Panc1 (cell line): ENCODE measurements at places on chromosomes 7 and 10. TPM values are rescaled to one million over a fixed set of nuclear protein-coding genes. Genes with fewer than 3 reads are reported as not detected.
A peak's percentile ranks its signal among the peaks of the same experiment; 100 is the strongest.

VWA2 gene
- total RNA-seq: 0.77 TPM

PRR15 gene
- 0.23 TPM for total RNA-seq

ZNF804B gene
- total RNA-seq: not detected

GPNMB gene
- 2.1 TPM for total RNA-seq

PNLIPRP3 gene
- not detected for total RNA-seq

SUN3 gene
- total RNA-seq: 0.49 TPM

CADPS2 gene
- 1.6 TPM for total RNA-seq

CALCR gene
- 0.10 TPM for total RNA-seq

PITX3 gene
- 0.49 TPM for total RNA-seq

PPP1R17 gene
- total RNA-seq: not detected

SPDYE3 gene
- not detected for total RNA-seq

OR9A2 gene
- not detected for total RNA-seq

PPA1 gene
- 174 TPM for total RNA-seq

TRAPPC14 gene
- 33.2 TPM for total RNA-seq

MDH2 gene
- 365 TPM for total RNA-seq

XRCC2 gene
- 10.3 TPM for total RNA-seq

FAM3C gene
- 55.4 TPM for total RNA-seq

DNA sequence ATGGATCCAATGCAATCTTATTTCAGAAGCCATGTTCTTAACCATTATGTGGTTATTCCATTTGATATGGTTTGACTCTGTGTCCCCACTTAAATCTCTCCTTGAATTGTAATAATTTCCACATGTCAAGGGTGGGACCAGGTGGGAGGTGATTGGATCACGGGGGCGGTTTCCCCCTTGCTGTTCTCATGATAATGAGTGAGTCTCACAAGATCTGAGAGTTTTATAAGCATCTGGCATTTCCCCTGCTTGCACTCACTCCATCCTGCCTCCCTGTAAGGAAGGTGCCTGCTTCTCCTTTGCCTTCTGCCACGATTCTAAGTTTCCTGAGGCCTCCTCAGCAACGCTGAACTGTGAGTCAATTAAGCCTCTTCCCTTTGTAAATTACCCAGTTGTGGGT lies 32.0 kb upstream of the TSPAN13 start:
- no peak for DNase-seq

DNA sequence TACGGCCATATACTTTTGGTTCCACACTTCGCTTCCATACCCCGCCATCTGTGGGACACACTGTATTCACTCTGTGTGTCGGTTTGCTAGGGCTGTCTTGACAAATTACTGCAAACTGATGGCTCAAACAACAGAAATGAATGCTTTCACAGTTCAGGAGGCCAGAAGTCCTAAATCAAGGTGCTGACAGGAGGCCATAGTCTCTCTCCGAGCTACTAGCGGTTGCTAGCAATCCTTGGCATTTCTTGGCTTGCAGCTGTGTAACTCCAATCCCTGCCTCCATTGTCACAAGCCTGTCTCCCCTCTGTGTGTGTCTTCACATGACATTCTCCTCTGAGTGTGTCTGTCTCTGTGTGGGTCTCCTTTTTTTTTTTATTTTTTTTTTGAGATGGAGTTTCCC lies 28.9 kb upstream of the BMPR1A start:
- DNase-seq: no peak

DNA sequence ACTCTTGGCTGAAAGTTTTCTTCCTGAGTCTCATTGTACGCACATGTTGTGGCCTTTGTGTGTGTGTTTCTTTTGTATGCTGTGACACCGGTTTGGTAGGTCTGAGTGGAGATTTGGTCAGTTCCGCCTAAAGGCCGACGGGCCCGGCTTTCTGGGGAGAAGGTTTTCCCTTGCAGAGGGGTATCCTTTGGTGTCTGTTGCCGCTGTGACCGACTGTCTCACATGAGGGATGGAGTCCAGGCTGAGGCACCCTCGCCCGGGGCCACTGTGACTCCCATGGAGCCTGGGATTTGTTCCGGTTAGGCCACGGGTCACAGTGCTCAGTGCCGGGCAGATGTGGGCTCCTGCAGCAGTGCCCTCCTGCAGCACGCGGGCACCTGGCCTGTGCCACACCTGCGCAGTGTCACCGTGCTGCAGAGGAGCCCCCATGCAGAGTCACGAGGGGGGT lies 19.4 kb downstream of the INPP5A start:
- no peak for DNase-seq

- DNase-seq: no peak
Observed at GRCh38 chr7:146115851-146116520, 615 bp upstream of the CNTNAP2 start.

GRCh38 chr10:131735577-131735976 lies 165.2 kb upstream of the PPP2R2D start:
- no peak for DNase-seq

GRCh38 chr10:5890452-5890915 lies 441 bp downstream of the FBH1 start:
- no peak for DNase-seq

DNA sequence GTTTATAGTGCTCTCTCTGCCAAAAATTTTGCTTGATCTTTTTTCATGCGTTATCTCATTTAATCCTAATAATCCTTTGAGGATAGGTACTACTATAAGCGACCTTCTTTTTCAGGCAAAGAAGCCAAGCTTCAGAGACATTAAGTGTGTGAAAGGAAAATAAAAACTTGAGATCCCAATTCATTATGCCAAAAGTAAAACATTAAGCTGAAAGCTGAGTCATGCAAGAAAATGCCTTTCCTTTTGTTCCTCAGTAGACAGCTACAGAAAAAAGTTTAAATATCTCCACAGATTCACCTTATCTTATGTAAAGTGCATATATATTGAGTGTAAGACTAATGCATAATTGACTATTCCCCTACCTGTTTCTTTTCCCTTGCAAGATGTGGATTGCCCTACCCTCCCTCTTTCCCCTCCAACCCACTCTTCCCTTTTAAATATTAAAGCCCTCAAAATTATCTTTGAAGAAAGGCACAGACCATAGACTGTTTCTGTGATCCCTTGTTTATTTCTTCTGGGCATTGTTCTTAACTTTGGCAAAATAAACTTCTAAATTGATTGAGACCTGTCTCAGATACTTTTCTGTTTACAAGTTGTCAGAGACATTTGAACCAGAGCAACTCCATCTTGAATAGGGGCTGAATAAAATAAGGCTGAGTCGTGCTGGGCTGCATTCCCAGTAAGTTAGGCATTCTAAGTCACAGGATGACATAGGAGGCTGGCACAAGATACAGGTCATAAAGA lies 1139.9 kb upstream of the LRRN3 start:
- DNase-seq: no peak

GRCh38 chr7:1967512-1968396 lies 265.0 kb downstream of the MAD1L1 start:
- no peak for DNase-seq

GRCh38 chr7:7486362-7486761 lies 49.3 kb downstream of the COL28A1 start:
- no peak for DNase-seq

DNA sequence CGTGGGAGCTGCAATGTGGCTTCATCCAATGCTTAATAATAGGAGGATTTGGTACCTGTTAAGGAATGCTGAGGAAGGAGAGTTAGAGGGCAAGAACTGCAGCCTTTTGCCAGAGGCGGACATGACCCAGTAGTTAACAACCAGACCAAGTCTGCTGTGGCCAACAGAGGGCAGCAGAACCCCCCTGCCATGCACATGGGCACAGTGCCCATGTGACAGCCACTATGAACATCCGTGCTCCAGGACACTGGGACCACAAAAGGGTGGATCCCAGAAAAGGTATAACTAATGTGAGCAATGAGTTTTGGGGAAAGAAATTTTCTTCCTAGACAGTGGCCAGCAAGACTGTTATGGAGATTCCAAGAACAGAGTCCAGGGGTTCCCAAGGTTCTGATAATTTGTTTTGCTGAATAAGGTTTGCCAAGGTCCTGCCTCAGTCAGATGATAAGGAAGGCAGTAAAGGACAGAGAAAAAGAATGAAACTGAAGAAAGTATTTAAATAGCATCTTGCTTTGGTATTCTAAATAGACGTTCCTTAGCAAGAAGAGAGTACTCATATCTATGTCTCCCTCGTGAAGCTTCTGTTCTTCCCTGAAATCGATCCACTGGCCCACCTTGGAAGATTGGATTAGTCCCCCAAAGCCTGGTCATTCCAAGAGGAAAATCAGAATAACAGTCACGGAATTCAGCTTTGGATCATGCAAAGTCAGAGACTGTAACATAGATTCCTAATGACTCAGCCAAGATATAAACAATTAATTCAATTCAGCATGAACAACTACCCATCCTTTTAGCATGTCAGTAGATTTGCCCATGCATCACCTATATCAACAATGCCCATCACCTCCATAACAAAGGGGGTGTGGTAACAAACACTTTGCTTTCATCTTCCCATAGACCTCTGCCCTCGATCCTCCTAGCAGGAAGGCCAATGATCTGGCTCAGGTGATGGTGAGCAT lies 56.0 kb downstream of the LGI1 start:
- no peak for DNase-seq

DNA sequence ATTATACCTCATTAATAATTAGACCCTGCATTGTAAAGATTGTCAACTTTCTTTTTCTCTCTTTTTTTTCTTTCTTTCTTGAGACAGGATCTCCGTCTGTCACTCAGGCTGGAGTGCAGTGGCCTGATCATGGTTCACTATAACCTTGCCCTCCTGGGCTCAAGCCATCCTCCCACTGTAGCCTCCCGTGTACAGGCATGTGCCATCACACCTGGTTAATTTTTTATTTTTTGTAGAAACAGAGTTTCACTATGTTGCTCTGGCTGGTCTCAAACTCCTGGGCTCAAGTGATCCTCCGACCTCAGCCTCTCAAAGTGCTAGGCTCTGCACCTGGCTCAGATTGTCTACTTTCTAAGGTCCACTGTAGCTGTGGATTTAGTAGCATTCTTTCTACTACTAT lies 50.7 kb downstream of the MDFIC start:
- DNase-seq: no peak

GRCh38 chr10:3775696-3776551 lies 9.1 kb downstream of the KLF6 start:
- peak; percentile 69 for DNase-seq

- DNase-seq: no peak
Observed at GRCh38 chr10:105585753-105586152, 944.7 kb downstream of the SORCS3 start.

GRCh38 chr7:159144758-159145489 lies at the start of gene VIPR2:
VIPR2 (minus strand) TSS chr7:159144867; CDS start chr7:159144771, 96 bp downstream.
- DNase-seq: no peak

- no peak for DNase-seq
Observed at GRCh38 chr7:42207420-42207819, 29.6 kb downstream of the GLI3 start.

DNA sequence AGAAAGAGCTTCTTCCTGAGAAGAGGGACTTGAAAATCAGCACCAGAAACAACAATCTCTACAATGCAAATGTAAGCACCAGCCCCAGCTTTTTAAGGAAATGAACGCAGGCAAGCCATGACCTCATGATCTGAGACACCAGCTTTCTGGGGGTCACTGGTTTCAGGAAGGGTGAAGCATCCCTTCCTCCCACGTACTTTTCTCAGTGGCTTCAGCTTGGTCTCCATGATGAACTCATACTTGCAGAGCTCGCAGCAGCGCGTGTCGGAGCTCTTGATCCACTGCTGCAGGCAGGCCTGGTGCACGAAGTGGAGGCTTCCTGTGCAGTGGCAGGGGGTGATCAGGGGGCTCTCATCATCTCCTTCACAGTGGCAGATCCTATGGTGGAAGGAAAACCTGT lies 87.0 kb downstream of the ALOX5 start:
- DNase-seq: no peak

DNA sequence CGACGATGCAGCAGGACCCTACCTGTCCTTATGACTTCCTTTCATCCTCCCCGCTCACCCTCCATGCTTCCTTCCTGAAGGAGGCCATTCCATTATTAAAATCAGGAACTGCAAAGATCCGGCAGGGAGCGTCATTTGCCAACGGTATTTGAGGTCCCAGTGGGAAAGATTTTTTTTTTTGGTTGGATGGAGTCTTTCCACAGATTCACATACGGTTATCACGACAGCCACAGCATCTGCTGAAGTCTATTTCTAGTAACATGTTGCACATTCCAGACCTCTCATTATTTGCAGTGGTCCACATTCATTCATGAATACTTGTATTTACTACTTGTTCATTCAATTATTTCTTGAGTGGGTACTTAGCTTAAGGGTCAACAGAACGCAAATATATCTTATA lies 94.7 kb upstream of the LYZL2 start:
- no peak for DNase-seq

DNA sequence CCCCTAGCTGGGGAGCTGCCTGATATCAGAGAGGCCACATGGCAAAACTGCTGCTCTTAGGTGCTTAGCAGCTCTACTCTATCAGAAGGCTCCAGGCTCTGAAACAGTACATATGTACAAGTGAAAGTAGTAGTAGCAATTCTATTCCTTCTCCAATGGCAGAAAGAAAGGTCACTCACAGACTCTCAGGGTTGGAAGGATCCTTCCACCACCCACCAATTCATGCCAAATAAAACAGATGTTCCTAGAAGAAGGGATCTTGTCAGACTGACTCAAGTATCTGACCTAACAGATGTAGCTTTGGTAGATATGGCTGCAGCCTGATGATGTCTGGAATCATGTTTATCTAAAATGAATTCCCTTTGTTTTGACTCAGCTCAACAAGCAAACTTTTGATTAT lies 8.0 kb upstream of the ALDH18A1 start:
- no peak for DNase-seq

GRCh38 chr7:26681819-26682418 lies 182.5 kb downstream of the SKAP2 start:
- DNase-seq: no peak

- DNase-seq: no peak
Observed at GRCh38 chr10:33772370-33773252, 438.1 kb upstream of the NRP1 start.

DNA sequence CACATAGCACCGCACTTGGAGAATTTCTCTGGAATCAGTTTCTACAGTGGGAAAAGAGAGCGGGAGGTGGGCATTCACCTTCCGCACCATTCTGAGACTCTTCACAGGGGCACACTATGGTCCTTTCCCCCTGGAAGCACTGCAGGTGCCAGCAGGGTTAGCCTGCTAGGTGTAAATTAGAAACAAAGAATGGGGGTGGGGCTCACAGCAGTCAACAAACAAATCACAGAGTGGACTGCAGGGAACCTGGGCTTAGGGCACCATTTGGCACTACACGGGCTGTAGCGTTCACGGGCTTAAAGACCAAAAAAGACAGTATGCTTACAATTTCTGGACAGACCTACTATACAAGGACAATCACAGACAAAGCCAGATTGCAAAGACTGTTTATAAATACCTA lies 8.0 kb upstream of the PKD1L1 start:
- DNase-seq: no peak

GRCh38 chr10:37960591-37961137 lies 15.8 kb downstream of the ZNF25 start:
- no peak for DNase-seq

- no peak for DNase-seq
Observed at GRCh38 chr7:148461392-148462179, 129.0 kb upstream of the C7orf33 start.
